Caki2 (cell line): ENCODE measurements at places on chromosomes 5 and 9.

- DNase-seq: no peak
Measured at GRCh38 chr9:111648066-111648465, 13.3 kb upstream of the GNG10 start.

DNA sequence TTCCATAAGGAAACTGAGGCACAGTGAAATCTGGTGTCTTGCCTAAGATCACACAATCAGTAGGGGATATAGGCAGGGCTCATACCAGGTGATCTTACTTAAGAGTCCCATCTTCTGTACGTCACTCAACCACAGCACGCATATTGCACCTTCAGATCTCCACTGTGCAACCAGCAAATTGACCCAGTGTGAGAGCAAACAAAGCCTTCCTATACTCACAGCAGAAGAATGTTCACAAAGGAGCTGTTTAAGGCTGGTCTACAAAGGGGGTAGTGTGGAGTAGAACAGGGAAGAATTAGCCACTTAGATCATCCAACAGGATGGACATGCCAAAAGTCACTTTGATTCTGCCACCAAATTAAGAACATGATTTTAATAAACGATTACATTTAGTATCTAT, 305.9 kb downstream of the SLIT3 start:
- no peak for DNase-seq

DNA sequence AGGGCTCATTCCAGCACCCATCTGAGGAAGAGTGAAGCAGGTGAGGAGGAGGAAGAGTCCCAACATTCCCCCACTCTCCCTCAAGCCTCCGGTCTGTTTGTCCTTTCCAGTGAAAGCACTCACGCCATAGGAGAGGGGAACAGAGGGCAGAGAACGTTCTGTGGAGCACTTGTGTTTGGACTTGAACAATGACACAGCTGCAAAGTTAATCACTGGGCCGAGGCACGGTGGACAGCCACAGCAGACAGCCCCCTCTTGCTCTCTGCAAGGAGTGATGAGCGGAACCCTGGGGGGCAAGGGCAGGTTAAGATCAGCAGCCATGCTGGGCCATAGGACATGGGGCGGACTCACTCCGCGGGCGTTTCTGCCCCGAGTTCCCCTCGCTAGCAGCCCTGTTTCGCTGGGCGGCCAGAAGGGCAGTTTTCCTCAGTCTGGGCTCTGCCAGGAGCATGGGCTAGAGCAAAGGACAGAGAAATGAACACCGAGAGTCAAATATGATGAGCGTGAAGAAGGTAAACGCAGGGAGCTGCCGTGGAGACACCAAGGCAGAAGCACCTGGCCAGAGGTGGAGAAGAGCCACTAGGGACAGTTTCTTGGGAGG, 185.7 kb downstream of the GAPVD1 start:
- DNase-seq: no peak

DNA sequence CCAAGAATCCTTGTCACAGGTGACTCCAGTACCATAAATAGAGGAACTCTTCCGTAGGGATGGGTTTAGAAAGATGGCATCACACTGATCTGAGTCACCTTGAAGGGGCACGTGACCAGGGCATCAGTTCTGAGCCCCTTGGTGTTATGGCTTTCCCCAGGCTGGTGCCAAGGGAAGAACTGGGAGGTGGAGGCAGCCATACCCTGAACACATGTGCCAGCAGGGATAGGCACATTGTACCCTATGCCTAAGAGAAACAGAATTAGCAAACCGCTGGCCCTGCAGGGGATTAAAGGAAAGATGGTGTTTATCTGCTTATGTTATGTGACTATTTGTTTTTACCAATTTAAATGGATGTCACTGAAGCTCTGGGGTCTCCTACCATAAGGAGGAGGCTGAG, 196.2 kb downstream of the RGS3 start:
- no peak for DNase-seq

DNA sequence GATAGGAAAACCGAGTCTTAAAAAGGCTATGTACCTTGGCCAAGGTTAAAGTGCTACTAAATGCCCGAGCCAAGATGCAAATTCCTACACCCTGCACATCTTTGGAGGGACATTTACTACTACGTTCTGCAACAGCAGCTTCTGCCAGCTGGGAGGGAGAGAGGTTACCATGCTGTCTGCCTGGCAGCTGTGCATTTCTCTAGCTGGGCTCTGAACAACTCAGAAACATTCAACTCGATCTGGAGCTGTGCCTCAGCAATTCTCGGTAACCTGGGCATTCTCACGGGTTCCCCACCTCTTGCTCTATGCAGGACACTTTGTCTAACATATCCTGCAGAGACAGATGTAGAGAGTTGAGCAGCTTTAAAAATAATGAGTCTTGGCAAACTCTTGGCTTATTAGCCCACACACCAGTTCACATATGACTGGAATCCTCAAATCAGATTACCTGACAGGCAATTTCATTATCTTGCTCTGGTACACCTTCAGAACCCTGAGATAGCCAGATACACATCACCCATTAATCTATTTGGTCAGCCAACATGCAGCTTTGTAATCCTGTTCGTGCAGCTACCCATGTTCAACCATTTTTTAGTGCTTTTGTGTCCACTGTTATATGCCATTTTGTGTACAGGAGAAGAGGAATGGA, 115.8 kb downstream of the EFNA5 start:
- no peak for DNase-seq

DNA sequence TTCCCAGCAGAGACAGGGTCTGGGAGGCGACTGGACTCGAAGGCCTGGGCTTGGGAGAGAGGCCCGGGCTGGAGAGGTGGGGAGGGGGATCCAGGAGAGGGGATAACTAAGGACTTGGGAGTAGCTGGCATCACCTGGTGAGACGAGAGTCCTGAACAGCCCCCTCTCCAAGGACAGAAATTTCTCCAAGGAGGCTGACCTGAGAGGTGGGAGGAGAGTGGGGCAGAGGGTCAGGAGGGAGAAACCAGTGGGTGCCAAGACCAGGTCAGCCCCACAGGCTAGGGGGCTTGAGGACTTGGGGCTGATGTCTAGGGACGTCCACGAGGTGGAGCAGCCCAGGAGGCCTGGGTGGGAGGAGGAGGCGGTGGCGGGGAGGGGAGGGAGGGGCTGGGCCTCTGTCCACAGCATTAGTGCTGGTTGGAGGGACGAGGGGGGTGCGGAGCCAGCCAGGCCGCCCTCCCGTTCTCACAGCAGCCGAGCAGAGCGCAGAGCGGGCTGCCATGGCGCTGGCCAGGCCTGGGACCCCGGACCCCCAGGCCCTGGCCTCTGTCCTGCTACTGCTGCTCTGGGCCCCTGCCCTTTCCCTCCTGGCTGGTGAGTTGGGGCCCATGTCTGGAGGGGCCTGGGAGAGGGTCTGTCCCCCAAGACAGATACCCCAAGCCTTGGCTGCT, at the start of gene CRB2:
TSS of gene CRB2 (plus strand) at position 437 of the 671 bp plus-strand sequence. CDS start at position 501, 64 bp downstream.
- no peak for DNase-seq
